ENCODE measurements at places on chromosomes 6 and 20. TPM values are rescaled to one million over a fixed set of nuclear protein-coding genes. Genes with fewer than 3 reads are reported as not detected.
A peak's percentile ranks its signal among the peaks of the same experiment; 100 is the strongest.

DNA sequence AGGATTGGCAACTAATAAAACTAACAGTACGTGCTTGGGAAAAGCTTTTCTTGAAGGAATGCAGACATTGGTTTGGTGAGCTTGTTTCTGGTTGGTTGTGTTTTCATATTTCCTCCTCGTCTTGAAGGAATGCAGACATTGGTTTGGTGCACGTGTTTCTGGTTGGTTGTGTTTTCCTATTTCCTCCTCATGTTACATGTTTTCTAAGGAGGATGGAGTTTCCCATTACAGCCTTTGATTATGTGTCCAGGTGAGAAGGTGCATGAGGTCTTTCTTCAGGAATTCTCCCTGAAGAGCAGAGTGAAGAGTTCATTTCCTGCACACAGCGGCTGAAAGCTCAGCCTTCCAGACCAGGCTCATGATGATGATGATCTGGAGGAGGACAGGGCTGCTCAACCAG lies 190.6 kb downstream of the SMOC2 start:
- no peak for DNase-seq

Gene SPATS1
- not detected for total RNA-seq

- DNase-seq = no peak
Measured at GRCh38 chr6:68638230-68638900, 3.3 kb downstream of the ADGRB3 start.

Gene TULP1
- not detected for total RNA-seq

Gene KIF6
- total RNA-seq = 0.55 TPM

GRCh38 chr6:134938896-134939295 lies 11.0 kb downstream of the ALDH8A1 start:
- no peak for DNase-seq

DNA sequence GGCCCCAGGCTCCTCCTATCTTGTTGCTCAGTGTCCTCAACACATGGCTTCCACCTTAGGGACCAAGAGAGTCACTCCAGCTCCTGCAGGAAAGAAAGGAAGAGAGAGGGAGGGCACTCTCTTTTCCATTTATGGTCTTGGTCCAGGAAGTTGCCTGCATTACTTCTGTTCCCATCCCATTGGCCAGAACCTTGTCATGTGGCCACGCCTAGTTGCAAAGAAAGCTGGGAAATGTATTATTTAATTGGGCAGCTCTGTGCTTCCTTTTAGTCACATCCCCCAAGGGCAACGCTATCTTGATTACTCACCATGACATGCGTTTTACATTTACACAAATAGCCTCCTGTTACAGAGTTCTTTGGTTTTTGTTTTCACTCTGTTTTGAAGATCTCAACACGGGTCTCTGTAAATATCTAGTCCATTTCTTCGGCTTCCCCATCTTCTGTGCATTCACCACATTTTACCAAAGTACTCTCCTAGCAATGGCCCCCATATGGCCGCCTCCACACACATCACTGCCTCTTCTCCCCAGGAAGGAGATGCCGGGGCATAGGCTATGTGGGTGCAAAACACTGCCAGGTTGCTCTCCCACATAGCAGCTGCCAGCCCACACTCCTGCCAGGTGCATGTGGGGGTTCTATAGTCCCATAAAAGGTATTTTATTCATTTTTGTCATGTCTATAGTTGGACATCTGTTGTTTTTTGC lies 35.7 kb upstream of the ZMYND8 start:
- peak; percentile 89 for DNase-seq

Gene MOXD1
- total RNA-seq = 66.3 TPM

DNA sequence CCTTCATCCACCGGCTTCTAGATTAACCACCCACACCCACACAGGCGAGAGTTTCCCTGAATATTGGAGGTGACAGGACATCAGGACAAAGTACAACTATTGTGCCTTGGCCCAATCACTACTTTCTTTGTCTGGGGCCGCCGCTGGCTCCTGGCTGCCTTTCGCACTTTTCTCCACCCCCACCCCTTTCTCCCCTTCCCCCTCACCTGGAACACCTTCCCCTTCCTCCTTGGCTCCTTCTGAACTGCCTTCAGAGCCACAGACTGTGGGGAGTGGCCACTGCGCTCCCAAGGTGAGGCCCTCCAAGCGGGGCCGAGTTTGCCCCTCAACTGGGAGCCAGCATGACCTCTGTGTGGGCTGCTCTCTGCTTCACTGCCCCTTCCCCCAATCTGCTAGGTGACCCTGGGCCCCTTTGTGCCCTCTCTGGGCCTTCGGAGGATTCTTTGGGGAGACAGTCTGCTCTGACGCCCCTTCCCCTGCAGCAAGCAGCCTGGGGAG lies 3.0 kb upstream of the VEGFA start:
- DNase-seq = no peak

Gene OPRM1
- total RNA-seq = not detected

DNA sequence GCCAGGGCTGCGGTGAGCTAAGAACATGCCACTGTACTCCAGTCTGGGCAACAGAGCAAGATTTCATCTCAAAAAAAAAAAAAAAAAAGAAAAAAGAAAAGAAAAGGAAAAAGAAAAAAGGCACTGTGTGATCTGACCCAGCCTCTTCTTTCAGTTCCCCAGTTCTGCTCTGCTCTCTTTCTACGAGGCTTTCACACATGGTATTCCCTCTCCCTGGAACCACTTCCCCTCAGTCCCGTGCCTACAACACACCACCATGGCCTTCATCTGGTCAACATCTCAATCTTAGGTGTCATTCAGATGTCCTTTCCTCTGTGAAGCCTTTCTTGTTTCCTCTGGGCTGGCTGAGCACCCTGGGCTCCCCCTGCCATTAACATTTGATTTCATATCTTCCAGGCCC lies 2.3 kb upstream of the DSN1 start:
- no peak for DNase-seq

DNA sequence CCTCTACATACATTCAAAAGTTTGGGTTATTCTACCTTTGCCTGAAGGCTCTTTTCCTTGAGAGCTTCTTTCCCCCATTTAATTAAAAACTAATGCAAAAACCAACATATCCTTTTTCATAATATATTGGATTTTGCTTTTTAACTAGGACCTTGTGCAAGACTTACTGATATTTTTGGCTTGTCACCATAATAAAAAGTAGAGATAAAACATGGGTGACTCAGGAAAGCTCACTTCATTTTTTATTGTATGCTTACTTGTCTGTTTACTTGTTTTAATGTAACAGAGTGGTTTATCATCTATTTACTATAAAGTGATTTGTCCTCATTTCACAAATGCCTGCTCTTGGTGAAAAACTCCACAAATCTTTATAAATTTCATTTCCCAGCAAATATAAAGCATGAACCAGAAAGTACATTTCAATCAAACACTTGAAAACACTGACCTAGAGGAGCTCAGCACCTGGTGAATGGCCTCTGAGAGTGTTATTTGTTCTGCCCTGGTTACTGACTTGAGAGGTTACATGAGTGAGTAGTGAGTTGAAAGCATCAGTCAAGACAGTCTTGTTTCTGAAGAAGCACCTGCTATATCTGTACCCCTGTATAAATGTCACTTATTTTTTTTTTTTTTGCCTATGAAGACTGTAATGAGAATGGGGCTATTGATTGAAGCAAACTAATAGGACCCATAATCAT lies 20.8 kb downstream of the ADGRG6 start:
- DNase-seq = no peak

Gene PSMB9
- total RNA-seq = 46.4 TPM

Data from adrenal gland (tissue), 19 donors.